ENCODE measurements at places on chromosomes 13 and 19. TPM values are rescaled to one million over a fixed set of nuclear protein-coding genes. Genes with fewer than 3 reads are reported as not detected.

- no peaks in the 10 kb centered on the region for H3K27me3 ChIP-seq
- peak overlapping the region; percentile 91 for H3K27ac ChIP-seq
- peak; percentile 65 for DNase-seq
- H3K4me3 ChIP-seq, result peak overlapping the region; percentile 83
These were observed 2.5 kb downstream of the LDLR start for GRCh38 chr19:11091703-11092153.

- no peak overlapping the region for H3K4me3 ChIP-seq
- H3K36me3 ChIP-seq, result no peaks in the 10 kb centered on the region
- H3K27me3 ChIP-seq, result no peaks in the 10 kb centered on the region
- H3K4me1 ChIP-seq, result no peaks in the 10 kb centered on the region
- H3K27ac ChIP-seq, result no peak overlapping the region
These were observed 2212.7 kb upstream of the PCDH20 start for GRCh38 chr13:63628310-63628709.

DNA sequence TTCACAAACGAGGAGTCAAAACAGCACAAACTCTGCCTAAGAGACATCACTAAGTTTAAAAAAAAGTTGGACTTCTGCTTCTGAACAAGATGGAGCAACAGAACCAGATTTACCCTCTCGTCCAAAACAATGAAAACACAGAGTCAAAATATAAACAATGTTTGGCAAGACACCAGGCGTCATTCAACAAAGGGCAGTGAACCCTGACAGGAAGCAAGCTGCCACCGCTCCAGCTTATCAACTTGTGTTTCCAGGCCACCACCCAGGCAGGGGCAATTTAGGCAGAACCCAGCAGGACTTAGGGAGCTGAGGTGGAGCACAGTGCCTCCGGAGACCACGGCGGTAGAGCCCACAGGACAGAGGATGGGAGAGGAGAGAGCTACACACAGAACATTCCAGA lies 8.6 kb upstream of the NAPA start:
- H3K4me1 ChIP-seq, result peaks cover 13% of the 10 kb centered on the region
- DNase-seq, result no peak
- H3K4me3 ChIP-seq, result no peak overlapping the region
- H3K36me3 ChIP-seq, result no peaks in the 10 kb centered on the region
- no peaks in the 10 kb centered on the region for H3K27me3 ChIP-seq

GRCh38 chr13:105165449-105166125 lies 1369.9 kb downstream of the EFNB2 start:
- no peaks in the 10 kb centered on the region for H3K36me3 ChIP-seq
- DNase-seq, result no peak
- H3K27me3 ChIP-seq, result no peaks in the 10 kb centered on the region
- no peak overlapping the region for H3K4me3 ChIP-seq
- no peaks in the 10 kb centered on the region for H3K4me1 ChIP-seq

- DNase-seq, result peak; percentile 75
- no peak overlapping the region for H3K27ac ChIP-seq
- H3K36me3 ChIP-seq, result no peaks in the 10 kb centered on the region
- H3K27me3 ChIP-seq, result no peaks in the 10 kb centered on the region
These were observed 14.4 kb downstream of the LEUTX start for GRCh38 chr19:39792999-39793546.

DNA sequence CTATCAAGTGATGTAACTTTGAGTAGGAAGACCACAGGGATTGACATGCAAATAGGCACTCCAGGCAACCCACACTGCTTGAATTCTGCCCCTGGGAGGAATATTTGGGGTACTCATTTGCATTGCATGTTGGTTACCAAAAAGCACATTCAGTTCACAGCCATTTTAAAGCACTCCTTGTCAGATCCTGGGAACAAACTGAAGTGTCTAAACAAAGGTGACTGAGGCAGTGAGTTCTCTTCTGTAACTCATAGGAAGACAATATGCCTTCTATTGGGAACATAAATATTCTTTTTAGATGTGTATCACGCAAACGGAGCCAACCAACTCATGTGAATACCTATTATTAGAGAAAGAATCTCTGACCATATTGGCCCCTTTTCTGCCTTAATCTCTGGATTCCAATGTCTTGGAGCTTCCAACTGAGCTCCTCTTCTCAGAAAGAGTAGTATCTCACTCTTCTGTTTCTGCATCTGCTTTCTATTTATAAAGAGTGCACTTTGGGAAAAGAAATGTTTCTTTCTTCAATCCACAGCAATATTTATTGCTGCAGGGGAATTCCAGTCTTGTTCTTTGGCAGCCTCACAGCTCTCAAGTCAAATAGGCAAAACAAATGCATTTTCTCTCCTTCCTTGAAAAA lies 125.7 kb upstream of the NBEA start:
- no peaks in the 10 kb centered on the region for H3K4me1 ChIP-seq
- H3K27ac ChIP-seq, result no peak overlapping the region
- no peaks in the 10 kb centered on the region for H3K27me3 ChIP-seq

DNA sequence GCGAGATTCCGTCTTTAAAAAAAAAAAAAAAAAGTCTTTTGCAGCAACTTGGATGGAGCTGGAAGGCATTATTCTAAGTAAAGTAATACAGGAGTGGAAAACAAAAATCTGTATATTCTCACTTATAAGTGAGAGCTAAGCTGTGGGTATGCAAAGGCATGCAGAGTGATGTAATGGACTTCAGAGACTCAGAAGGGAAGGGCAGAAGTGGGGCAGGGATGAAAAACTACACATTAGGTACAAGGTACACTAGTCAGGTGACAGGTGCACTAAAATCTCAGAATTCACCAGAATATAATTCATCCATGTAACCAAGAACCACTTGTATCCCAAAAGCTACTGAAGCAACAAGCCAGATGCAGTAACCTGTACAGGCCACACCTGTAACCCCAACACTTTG lies 2.0 kb downstream of the GP6 start:
- no peak for DNase-seq
- H3K27me3 ChIP-seq, result no peaks in the 10 kb centered on the region
- no peaks in the 10 kb centered on the region for H3K36me3 ChIP-seq
- no peak overlapping the region for H3K4me3 ChIP-seq

DNA sequence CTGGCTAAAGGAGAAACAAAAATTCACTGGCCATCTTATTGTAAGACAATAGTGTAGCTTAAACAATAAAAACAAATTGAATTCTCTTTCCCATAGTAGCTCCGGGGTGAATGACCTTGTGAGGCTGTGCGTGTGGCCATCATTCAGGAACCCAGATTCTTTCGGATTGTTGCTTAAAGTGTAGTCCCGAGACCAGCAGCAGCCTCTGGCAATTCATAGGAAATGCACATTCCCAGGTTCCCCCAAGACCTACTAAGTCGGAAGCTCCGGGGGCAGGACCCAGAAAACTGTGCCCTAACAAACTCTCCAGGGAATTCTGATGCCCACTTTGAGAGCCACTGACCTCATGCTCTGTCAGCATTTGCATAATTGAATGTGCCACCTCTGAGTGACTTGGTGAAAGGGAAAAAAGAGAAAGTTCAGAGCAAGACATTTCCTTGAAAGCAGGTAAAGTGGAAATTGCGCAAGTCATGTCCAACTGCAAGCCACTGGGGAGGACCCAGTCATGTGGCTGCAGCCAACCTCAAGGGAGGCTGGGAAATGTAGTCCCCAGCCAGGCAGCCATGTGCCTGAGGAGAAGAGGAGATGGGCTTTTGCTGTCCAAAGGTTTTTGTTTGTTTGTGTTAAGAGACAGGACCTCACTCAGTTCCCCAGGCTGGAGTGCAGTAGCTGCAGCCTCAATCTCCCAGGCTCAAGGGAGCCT lies 50.7 kb upstream of the PNMA8B start:
- no peaks in the 10 kb centered on the region for H3K4me1 ChIP-seq
- H3K27ac ChIP-seq, result no peak overlapping the region
- H3K4me3 ChIP-seq, result no peak overlapping the region
- DNase-seq, result no peak

- H3K4me1 ChIP-seq, result no peaks in the 10 kb centered on the region
- H3K27ac ChIP-seq, result no peak overlapping the region
- H3K4me3 ChIP-seq, result no peak overlapping the region
- DNase-seq, result no peak
- no peaks in the 10 kb centered on the region for H3K36me3 ChIP-seq
These were observed 83.6 kb downstream of the KL start for GRCh38 chr13:33099860-33100259.

GRCh38 chr13:27347211-27347772 lies 76.7 kb downstream of the RASL11A start:
- no peak for DNase-seq
- H3K36me3 ChIP-seq, result no peaks in the 10 kb centered on the region
- no peak overlapping the region for H3K27ac ChIP-seq
- no peaks in the 10 kb centered on the region for H3K27me3 ChIP-seq
- no peak overlapping the region for H3K4me3 ChIP-seq

GRCh38 chr13:110607675-110608224 lies 7.6 kb upstream of the NAXD start:
- no peaks in the 10 kb centered on the region for H3K27me3 ChIP-seq
- no peaks in the 10 kb centered on the region for H3K36me3 ChIP-seq
- H3K4me1 ChIP-seq, result no peaks in the 10 kb centered on the region
- no peak overlapping the region for H3K27ac ChIP-seq
- DNase-seq, result no peak

DNA sequence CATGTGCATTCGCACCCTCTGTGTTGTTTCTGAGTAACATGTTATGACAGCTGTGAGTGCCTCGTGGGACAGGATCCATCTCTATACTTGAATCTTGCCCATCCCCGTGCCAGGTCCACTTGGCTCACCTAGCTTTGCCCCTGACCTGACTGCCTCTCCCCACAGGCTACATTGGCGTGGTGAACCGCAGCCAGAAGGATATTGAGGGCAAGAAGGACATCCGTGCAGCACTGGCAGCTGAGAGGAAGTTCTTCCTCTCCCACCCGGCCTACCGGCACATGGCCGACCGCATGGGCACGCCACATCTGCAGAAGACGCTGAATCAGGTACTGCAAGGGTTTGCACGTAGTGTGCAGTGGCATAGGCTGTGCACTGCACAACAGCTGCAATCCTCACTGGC lies 53.2 kb downstream of the TMED1 start:
- H3K27ac ChIP-seq, result no peak overlapping the region
- no peak overlapping the region for H3K4me3 ChIP-seq
- H3K4me1 ChIP-seq, result no peaks in the 10 kb centered on the region
- no peaks in the 10 kb centered on the region for H3K27me3 ChIP-seq
- peaks cover 33% of the 10 kb centered on the region for H3K36me3 ChIP-seq

DNA sequence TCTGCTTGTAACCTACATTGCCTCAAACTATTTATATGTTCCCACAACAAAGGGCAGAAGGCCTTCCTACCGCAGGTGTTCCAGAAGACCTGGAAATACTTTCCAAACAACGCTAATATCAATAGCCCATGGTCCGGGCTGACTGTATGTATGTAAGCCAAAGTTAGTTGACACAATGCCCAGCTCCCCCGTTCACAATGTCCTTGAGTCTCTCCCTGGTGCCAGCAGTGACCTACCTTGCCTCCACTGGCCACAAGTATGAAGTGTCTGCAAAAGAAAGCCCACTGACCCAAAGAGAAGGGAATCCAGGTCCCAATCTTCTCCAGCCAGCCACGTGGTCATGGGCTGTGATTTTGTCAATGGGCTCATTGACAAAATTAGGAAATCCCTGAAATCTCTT lies 118.6 kb downstream of the DLEU7 start:
- no peak overlapping the region for H3K4me3 ChIP-seq
- no peak for DNase-seq
- no peaks in the 10 kb centered on the region for H3K27me3 ChIP-seq
- H3K4me1 ChIP-seq, result no peaks in the 10 kb centered on the region
- H3K27ac ChIP-seq, result no peak overlapping the region

- no peak for DNase-seq
- H3K4me1 ChIP-seq, result no peaks in the 10 kb centered on the region
- no peak overlapping the region for H3K4me3 ChIP-seq
These were observed 42.5 kb downstream of the NFIX start for GRCh38 chr19:13037731-13038130.

GRCh38 chr13:23715762-23716235 lies 145.6 kb downstream of the TNFRSF19 start:
- DNase-seq, result no peak
- no peaks in the 10 kb centered on the region for H3K36me3 ChIP-seq
- H3K4me3 ChIP-seq, result no peak overlapping the region
- H3K4me1 ChIP-seq, result no peaks in the 10 kb centered on the region
- no peaks in the 10 kb centered on the region for H3K27me3 ChIP-seq

- H3K4me1 ChIP-seq, result no peaks in the 10 kb centered on the region
- H3K4me3 ChIP-seq, result no peak overlapping the region
- H3K36me3 ChIP-seq, result no peaks in the 10 kb centered on the region
- H3K27ac ChIP-seq, result no peak overlapping the region
- no peak for DNase-seq
- H3K27me3 ChIP-seq, result no peaks in the 10 kb centered on the region
These were observed 112.7 kb downstream of the OLFM4 start for GRCh38 chr13:53141336-53141735.

GRCh38 chr13:31528176-31528575 lies 211.2 kb upstream of the RXFP2 start:
- no peak overlapping the region for H3K4me3 ChIP-seq
- H3K4me1 ChIP-seq, result no peaks in the 10 kb centered on the region
- no peaks in the 10 kb centered on the region for H3K27me3 ChIP-seq
- no peak overlapping the region for H3K27ac ChIP-seq

GRCh38 chr19:29940971-29941585 lies 961 bp upstream of the URI1 start:
- no peak overlapping the region for H3K4me3 ChIP-seq
- peaks cover 27% of the 10 kb centered on the region for H3K4me1 ChIP-seq
- DNase-seq, result no peak
- no peaks in the 10 kb centered on the region for H3K27me3 ChIP-seq
- no peaks in the 10 kb centered on the region for H3K36me3 ChIP-seq

- no peak overlapping the region for H3K27ac ChIP-seq
- H3K4me3 ChIP-seq, result no peak overlapping the region
- H3K36me3 ChIP-seq, result no peaks in the 10 kb centered on the region
- H3K27me3 ChIP-seq, result no peaks in the 10 kb centered on the region
- DNase-seq, result no peak
- H3K4me1 ChIP-seq, result no peaks in the 10 kb centered on the region
These were observed 106.4 kb downstream of the ZNF429 start for GRCh38 chr19:21611659-21612402.

DNA sequence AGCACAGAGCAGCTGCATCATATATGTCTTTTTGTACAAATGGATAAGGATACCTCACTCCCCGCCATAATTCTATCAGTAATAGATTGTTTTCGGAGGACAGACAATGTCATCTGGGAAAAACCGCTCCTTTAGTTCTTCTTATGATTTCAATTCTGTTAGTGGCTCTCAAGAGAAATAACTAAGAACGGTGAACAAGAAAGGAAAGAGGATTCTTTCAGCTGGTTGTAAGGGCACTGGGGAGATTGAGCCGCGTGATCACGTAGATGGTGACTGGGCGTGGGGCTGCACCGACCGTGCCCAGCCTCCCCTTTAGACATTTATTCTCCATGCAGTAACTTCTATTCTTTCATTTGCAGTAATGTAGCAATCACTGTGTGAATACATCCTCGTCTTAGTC lies 99.4 kb upstream of the PEG3 start:
- DNase-seq, result no peak
- H3K27ac ChIP-seq, result no peak overlapping the region
- no peaks in the 10 kb centered on the region for H3K27me3 ChIP-seq
- no peaks in the 10 kb centered on the region for H3K4me1 ChIP-seq
- H3K4me3 ChIP-seq, result no peak overlapping the region
- H3K36me3 ChIP-seq, result no peaks in the 10 kb centered on the region

ZNF132 gene
- 12.9 TPM for total RNA-seq

PTPRH gene
- not detected for total RNA-seq

FBXO46 gene
- 29.3 TPM for total RNA-seq

KLF2 gene
- 195 TPM for total RNA-seq

ZNF564 gene
- total RNA-seq, result 19.0 TPM

GPC5 gene
- total RNA-seq, result 0.38 TPM

ZNF441 gene
- total RNA-seq, result 23.8 TPM

ZNF208 gene
- 3.5 TPM for total RNA-seq

ZNF573 gene
- total RNA-seq, result 14.5 TPM

CBARP gene
- total RNA-seq, result 0.15 TPM

CD37 gene
- total RNA-seq, result 416 TPM

CCDC9 gene
- 41.9 TPM for total RNA-seq

OR7D2 gene
- total RNA-seq, result 0.87 TPM

COX7A1 gene
- total RNA-seq, result not detected
